Effector memory CD4-positive, alpha-beta T cell (primary cell): ENCODE measurements at places on chromosomes 6 and 20.
A peak's percentile ranks its signal among the peaks of the same experiment; 100 is the strongest.

DNA sequence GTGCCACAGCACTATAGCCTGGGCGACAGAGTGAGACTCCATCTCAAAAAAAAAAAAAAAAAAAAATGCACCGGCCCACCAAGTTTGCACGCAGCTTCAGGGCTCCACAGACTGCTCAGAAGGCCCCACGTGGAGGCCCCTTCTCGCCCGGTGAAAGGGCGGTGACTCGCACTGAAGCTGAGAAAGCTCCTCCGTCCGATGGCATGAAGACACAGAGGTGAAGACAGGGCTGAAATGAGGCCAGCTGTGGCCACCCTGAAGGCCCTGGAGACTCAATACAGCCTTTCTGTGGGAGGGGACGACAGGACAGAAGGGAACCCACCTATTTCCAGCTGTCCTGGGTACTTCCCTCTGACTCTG lies 84.0 kb downstream of the PTPN1 start:
- no peak for DNase-seq

DNA sequence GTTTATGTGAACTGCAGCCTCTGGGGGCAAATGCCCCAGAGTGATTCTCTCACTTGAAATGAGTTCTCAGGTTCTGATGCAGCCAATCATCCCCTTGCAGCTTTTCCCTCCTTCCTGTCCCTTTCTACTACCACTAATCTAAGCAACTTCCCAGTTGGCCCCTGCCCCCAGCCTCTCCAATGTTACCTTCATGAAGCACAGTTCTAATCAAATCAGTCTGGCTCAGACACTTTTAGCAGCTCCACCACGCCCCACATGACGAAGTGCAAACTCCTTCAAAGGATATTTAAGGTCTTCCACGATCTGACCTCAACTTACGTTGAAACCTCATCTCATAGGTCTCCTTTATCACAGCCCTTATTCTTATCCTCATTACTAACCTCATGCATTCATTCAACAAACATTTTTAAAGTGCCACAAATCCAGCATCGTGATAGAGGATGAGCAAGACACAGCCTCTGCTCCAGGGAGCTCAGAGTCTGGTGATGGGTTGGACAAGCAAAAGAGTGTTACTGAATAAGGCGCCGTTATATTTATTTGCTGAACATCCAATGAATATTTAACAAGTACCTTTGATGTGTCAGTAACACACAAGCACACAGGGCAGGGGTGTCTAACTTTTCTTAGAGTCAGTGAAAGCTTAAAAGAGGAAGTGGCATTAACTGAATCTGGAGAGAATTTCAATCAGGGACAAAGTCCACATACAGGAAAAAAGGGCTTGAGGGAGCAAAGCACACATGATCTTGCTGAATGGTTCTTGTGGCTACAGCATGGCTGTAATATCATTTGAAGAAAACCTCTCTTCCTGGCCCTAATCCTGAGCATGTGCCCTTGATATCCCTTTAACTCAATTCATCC lies 20.4 kb upstream of the DTNBP1 start:
- DNase-seq: no peak

DNA sequence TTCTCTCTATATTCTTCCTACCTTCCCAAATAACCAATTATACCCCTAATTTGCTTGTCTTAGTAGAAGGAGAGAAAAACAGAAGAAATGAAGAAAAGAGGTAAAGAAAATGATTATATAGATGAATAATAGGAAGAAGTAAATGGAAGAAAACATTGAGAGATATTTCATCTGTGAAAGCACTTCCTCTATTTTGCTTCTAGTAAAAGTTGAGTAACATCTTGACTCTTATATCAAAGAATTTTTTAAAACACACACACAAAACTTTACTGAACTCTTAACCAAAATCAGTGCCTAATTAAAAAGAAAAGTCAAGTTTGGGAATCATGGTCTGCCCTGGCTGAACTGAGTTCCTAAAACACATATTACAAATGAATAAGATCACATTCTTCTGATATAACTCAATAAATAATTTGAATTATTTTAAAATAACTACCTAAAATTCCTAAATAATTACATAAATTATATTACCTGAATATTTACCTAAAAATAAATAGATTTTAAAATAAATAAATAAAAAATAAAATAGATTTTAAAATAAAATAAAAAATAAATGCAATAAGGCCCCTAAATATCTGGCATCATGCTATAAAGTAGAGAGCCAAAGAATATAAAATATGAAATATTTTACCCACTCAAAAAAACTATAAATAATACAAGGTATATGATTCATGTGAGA lies 8.8 kb downstream of the SLC17A2 start:
- DNase-seq: no peak

DNA sequence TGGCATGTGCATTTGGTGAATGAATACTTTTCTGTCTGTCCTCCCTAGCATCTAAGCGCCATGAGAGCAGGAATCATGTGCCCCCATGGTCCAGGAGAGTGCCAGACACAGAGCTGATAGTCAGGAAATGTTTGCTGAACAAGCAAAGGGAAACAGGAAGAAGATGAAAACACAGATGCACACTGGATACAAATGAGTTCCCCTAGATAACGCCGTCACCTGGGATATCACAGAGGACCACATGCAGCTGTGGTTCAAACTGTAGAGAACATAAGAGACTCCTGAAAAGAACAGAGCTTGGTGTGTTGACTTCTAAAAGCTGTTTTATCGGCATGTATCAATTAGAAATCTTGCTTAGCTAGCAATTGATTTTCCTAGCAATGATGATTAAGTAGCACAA lies 293.7 kb downstream of the BTBD3 start:
- DNase-seq: no peak

DNA sequence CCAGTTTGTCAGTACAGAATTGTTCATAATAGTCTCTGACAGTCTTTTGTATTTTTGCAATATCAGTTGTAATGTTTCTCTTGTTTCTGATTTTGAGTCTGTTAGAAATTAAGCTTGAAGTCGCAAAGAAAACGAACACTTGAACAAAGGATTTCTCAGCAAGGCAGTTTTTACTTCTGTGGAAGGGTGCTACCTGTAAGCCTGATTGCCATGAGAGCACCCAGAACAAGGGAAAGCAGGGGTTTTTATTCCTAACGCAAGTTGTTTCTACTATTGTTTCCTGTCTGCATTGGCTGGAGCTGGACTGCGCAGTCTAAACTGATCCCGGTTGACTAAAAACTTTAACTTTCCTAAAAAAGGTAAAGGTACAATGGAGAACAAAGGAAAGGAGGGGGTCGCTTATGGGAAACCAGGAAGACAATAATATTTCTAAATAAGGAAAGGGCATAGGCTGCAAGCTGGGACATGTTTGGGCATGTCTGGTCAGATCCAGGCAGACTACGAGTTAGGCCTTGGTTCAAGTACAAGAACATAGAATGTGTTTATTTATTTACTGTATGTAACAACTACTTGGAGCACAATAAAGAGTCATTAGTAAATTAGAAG lies 28.5 kb downstream of the HLA-B start:
- DNase-seq: no peak

GRCh38 chr6:88359530-88360202 lies 193.5 kb upstream of the CNR1 start:
- DNase-seq: no peak

DNA sequence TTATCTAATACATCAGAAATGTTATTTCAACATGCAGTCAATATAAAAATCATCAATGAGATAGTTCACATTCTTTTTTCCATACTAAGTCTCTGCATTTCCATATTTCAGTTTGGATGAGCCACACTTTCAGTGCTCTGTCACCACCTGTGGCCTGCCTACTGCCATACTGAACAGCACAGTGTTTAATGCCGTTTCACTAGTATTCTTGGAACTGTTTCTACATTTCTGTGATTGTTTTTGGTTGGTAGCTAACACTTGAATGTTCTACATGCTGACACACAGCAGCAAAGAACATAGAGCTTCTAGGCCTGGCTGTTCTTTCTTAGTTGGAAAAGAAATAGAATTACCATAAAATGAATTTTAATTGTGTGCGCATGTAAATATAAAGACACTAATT lies 61.4 kb upstream of the KIF25 start:
- DNase-seq: no peak

- no peak for DNase-seq
Observed at GRCh38 chr6:159004592-159004991, 4.6 kb upstream of the RSPH3 start.

DNA sequence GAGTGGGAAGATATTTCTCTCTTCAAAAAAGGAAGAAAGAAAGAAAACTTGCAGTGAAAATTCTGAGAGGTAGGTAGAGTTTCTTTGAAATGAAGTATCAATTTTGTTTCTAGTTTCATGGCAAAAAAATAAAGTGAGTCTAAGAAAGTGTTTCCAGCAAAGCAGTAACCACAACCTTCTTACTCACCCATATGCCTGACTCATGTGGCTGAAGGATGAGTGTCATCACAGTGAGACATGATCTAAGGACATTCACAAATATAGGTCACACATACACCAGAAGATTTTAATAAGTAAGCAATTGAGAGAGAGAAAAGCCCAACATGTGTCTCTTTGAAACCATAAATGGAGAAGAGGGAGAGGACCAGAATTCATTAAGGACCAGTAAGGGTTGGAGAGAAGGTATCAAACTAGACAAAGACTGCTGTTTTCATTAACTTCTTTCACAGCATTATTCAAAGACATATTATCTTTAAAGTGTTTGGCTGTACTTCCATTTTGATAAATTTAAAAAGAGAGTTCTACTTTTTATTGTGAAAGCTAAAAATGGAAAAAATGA lies 169.5 kb downstream of the FRK start:
- no peak for DNase-seq

DNA sequence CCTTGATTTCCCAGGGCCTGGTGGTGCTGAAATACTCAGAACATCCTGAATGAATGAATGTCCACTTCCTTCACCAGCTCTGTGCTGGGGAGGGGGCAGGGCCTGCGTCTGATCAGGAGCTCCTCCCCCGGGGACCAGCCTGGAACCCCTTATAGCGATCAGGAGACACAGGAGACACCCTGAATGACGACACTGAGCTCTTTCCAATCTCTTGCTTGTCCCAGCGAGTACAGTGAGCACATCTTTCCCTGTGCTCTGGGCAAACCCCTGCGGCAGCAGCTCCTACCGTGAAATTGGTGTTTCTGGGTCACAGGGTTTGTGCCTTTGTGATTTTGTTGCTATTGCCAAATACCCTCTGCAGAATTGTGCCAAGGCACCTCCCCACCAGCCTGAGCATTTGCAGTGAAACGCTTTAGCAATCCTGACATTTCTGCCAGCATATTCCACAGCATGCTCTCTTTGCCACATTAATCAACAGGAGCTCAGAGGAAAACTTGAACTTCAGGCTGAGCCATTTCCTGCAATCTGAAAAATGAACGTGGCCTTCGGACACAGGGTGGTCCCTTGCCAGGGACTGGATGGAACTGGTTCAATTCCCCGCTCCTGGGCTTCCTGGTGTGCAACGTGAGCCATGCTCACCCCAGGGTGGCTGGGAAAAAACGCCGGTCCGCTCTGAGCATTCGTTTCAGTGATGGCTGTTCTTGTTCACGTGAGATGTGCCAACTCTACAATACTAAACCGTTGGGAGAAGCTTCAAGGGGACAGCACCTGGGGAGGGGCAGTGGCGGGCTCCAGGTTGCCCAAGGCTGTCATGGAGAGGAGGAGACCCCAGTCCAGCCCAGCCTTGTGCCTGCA lies 23.1 kb upstream of the MRGBP start:
- DNase-seq: no peak

- DNase-seq: peak; percentile 39
Observed at GRCh38 chr6:69796073-69796641, 653 bp downstream of the LMBRD1 start.

DNA sequence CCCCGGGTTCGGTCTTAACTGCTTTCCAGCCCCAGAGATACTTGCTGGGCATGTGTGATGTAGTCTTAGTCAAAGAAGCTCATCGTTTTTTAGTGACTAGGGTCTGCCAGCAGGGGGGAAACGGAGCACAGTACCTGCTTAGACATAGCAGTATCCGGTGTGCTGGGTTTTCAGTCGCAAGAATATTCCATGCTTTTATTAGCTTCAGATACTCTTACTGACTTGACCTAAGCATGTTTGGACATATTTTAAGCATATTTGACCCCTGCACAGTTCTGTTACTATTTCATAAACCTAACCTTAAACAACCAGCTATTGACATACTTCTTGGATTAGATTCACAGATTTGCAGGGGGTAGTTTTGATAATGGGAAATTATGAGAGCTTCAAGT lies 3.0 kb downstream of the E2F3 start:
- DNase-seq: peak; percentile 50

DNA sequence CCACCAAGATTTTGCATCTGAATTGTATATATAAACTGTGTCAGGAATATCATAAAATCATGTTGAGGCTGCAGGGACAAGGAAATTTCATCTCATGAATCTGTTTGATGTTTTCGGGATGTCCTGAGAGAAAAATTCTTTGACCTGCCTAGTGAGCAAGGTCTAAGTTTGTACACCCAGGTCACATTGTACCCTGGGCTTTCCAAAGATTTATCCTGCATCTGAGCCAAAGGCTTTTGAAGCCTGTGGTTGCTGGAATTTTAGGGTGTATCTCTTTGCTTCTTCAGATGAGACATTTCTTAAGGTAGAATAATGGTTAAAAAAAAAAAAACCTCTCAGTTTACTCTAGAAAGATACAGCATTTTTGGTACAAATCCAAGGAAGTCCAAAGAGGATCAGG lies 63.3 kb downstream of the FOXO3 start:
- no peak for DNase-seq

GRCh38 chr20:33651562-33652048 lies 10.5 kb upstream of the C20orf144 start:
- no peak for DNase-seq

DNA sequence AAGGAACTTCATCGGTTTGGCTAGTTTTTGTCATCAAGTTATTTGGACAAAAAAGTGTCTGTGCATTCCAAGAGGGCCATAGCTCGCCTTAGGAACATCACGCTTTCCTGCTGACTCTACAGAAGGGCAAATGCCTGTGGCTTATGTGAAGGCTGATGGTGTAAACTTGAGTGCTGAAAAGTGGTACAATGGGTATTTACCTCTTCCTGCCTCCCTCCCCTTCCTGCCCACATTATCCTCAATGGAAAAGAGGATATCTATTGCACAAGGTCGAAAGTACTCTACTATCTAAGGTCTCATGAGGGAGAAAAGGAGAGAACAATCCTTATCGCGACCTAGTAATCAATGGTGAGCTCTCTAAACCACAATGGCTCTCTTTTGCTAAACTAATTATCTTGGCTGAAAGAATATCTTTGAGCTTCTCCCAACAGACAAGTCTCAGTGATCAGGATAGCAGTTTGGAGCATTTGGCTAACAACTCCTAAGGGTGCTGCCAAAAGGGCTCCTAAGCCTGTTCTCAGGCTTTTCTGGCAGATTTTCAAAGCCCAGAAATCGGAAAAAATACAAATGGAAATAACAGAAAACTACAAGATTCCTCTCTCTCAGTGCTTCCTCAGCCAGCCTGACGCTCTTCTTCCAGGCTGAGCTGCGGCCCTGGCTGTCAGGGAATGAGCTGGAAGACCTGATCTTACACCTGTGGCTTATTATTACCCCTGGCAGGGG lies 42.6 kb upstream of the ENPP1 start:
- no peak for DNase-seq

DNA sequence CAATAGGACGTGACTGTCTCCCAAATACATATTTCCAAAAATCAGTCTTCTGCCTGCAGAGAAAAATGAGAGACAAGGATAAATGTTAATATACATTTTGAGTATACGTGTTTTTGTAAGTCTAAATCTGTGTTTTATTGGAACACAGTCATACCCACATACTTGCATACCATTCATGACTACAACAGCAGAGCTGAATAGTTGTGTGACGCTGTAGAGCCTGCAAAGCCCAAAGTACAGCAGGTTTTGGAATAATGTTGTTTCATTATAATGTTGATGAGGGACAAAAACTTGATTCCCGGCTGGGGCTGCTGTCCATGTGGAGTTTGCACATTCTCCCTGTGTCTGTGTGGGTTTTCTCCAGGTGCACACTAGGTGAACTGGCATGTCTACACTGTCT lies 23.8 kb upstream of the FBXO9 start:
- no peak for DNase-seq

- no peak for DNase-seq
Observed at GRCh38 chr6:33886673-33887144, 82.9 kb upstream of the MLN start.
